Common myeloid progenitor, CD34-positive (primary cell): ENCODE measurements at places on chromosomes 7 and 10.

DNA sequence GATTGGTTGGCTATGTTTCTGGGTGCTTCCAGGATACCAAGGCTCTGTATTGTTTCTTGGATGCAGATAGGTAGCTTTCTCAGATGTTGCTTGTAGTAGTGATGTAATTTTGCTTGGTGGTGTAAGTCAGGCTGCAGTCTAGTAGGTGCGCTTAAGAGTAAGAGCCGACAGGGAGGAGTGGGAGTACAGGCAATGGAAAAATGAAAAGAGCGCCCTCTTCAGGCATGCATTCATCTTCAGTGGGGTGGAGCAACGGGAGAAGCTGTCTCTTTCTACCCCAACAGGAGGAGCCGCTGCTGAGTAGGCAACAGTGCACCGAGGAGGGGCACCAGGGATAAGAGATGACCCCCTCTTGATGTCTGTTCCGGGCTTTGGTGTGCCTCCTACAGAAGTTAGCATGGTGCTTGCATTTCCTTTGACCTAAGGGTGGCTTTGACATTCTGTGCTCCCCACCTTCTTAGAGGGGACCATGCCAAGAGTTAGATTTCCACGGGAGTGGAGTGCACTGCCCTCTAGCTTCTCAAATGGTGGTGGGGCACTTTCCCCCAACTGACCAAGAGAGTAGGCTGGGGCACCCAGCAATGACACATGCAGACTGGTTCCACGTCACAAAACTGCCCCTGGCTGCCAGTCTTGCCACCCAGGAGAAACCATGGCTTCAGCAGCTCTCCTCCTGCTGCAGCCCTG is 56.1 kb downstream of the ZNF783 start:
- DNase-seq, result no peak

GRCh38 chr10:122701652-122702051 is 2.0 kb upstream of the C10orf120 start:
- DNase-seq, result no peak

DNA sequence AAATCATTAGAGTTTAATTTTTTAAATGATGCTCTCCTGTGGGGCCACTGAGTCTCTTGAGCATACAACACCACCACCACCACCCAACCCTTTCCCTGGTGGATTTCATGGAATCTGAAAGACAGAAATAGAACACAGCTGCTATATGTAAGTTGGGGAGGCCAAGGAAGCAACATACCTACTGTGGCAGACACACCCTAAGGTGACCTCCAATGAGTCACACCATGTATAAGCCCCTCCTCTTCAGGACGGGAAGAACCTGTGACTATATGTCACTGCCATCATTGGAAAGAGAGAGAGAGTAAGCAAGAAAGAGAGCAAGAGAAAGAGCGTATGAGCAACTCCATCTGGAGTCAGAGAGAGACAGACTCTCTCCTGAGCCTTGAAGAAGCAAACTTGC is 172.4 kb upstream of the NFE2L3 start:
- no peak for DNase-seq

DNA sequence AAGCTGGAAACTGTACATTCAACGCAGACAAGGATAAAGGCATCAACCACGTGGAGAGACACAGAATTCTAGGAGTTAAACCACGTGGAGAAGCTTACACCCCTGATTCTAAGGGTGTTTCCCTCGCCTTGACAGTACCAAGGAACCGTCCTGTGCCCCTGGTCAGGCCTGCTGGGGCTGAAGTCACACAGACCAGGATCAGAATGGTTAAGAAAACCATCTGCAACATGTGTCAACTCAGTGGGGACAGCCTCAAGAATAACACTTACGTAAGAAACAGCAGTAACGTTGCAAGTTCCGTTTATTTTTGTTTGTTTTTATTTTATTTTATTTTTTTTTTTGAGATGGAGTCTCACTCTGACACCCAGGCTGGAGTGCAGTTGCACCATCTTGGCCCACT is 55.6 kb downstream of the CHST15 start:
- DNase-seq, result no peak

DNA sequence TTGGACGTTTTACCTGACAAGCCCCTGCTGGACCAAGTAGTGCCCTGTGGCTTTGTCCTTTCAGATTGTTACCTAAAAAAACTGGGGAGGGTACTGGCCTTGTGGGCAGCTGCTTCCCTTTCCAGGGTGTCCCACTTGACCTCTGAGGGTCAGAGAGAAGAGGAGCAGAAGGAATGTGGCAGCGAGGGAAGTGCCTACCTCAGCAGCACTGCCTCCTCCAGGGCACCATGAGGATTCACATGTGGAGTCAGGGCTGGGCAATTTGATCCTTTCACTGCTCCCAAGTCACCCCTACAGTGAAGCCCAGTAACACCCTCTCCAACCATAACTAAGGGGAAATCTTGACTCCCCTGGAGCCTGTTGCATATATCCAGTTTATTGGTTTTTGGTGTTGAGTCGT is 64.6 kb downstream of the ITGB1 start:
- DNase-seq, result no peak

GRCh38 chr10:95793401-95794045 is 37.6 kb downstream of the ENTPD1 start:
- peak; percentile 66 for DNase-seq

- DNase-seq, result peak; percentile 59
Observed at GRCh38 chr10:46106410-46107255, 60.6 kb upstream of the MSMB start.

DNA sequence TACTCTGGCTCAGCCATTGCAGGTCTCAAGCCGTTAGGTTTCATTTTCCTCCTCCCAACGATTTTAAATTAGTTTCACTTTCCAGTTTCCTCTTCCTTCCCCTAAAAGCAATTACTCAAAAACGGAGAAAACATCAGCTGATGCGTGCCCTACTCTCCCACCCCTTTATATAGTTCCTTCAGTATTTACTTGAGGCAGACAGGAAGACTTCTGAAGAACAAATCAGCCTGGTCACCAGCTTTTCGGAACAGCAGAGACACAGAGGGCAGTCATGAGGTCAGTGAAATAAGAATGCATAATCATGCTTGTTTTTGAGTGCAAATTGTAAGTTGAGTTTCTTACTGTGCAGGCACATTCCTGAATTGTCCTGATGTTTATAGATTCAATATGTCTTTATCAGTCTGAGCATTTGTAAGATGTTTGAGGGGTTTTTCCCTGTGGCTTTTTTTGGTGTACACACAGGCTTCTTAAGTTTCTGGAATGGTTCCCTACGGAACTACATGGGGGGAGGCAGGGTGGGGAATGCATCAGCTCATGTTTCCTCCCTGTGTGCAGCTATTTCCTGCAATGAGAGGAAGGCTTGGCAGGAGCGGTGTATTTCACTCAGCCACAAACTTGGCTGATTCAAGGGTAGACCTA is at the start of gene IFIT3:
Gene IFIT3 (plus strand): TSS at position 195 of the 639 bp plus-strand sequence. CDS start 77 bp downstream, at position 272.
- peak; percentile 89 for DNase-seq

- no peak for DNase-seq
Observed at GRCh38 chr7:2962865-2963264, 80.8 kb downstream of the CARD11 start.

GRCh38 chr10:122276611-122277208 is 5.6 kb downstream of the BTBD16 start:
- DNase-seq, result no peak

DNA sequence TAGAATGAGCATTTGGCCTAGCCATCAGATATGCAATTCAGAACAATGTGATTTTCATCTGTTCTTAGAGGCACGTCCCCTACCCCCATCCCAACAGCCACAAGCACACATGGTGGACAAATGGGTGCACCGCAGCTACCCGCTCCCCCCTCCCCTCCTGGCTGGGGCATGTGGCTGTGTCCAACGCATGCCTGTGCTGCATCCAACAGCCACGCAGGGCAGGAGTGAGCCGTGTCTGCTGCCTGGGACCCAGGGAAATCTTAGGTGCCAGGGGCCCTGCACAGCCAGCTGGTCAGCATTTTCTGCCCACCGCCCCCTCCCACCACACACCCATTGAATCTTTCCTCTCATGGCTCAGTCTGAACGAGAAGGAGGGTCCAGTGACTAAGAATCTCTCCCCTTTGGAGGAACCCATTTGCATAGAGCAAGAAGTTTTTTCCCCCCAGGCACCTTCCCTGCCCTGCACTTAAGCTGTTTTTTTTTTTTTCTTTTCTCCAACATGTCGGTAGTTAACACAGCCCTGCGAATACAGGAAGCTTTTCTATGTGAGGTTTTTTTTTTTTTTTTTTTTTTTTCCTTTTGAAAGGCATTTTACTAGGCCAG is 138.9 kb downstream of the WDR11 start:
- no peak for DNase-seq

DNA sequence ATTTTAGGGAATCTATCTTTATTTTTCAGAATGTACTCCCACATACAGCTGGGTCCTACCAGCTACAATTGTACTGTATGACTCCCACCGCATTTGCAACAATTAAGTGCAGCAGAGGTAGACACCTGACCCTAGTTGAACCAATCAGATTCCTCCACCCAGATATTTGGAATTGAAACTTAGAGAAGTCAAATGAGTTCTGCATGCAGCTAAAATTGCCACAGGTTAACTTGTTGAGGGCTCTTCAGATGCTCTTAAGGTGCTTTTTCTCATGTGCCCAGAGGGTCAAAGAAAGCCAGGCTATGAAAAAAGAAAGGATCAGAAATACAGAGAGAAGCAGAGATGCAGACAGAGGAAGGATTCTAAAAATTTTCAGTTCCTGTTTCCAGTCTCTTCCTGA is 68.0 kb upstream of the TES start:
- DNase-seq, result no peak

DNA sequence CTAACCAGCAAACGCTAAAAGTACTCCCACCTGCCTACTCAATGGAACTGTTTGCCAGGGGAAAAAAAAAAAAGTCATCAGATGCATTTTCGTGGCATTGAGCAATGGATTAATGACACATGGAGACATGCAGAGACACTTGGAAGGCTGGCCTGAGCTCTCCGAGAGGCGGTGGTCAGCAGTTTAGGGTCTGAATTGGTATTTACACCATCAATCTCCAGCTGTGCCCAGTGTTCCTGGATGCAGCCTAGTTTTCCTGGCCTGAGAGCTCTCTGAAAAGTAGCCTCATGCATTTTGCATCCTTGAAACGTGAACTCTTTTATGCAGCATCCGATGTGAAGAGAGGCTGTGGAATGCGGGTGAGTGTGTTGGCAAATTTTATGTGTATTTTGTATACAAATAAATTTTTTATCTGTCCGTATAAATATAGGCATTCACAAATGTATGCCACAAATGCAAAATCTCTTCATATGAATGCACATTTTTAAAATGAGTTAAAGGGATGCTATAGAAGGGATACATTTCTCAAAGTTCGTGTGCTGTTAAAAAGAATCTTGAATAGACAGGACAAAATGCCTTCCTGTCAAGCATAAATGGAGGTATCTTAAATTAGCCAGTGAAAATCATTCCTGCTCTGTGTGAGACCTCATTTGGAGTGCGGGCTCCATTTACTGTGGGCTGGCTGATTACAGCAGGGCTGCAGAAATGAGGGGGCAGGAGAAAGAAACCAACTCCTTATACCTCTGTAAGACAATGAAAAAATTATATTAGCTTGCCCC is 137.7 kb upstream of the PFKP start:
- DNase-seq, result no peak

DNA sequence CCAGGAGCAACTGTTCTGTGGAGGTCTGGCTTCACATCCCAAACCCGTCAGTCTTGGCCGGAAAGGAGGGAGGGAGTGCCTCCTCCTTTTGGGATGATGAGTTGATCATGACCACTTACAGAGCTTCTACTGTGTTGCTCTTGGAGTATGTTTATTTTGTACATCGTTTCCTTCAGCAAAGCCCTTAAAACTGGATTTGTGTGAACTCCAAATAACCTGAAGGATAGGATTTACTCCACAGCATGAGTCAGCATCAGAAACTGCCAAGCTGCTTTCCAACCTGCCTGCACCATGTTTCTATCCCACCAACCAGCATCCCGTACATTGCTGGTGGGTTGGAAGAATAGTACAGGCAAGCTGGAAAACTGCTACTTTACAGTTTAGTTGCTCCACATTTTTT is 3.5 kb downstream of the CCDC201 start:
- no peak for DNase-seq
